ENCODE measurements at places on chromosomes 3 and 15.

DNA sequence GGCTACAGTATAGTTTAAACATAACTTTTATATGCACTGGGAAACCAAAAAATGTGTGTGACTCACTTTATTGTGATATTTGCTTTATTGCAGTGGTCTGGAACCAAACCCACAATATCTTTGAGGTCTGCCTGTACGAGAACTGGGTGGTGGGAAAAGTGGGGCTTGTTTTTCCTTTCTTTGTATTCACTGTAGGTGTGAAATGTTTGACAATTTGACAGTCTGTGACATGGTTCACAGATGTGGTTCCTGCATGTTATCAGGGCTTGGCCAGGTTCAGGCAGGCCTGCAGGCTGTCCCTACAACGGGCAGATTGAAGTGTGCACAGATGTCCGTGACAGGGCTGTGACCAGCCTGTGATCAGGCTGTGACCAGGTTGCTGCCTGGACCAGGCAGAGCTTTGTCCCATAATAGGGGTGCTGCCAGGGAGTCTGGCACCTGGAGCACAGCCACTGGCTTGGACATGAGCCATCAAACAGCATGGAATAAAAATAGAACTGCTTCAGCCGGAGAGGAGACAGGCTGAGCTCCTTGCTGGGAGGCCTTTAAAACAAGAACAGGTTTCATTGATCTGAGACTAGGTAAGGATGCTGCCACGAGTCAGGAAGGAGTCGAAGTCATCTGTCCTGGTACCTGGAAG, 61.0 kb downstream of the KLF13 start:
- DNase-seq = peak; percentile 71

GRCh38 chr3:131401978-131402377, 20.4 kb downstream of the NUDT16 start:
- DNase-seq = no peak

GRCh38 chr3:137764001-137764433, at the start of gene SOX14:
TSS of gene SOX14 (plus strand) at chr3:137764315. CDS start at chr3:137764785, 470 bp downstream.
- DNase-seq = no peak

DNA sequence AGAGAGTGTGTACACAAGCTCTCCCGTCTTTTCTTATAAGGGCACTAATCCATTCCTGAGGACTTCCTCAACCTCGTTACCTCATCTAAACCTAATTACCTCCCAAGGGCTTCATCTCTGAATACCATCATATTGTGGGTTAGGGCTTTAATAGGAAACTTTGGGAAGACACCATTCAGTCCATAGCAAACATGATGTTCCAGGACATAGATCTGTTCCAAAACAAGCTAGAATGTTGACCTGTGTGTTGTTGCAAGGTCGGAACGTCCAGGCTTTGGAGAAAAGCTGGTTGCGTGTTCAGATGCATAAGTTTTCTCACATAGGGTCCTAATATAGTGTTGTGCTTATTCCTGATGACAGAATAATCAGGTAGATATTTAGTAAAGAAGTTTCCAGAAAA, 9.7 kb upstream of the TMEM87A start:
- no peak for DNase-seq

DNA sequence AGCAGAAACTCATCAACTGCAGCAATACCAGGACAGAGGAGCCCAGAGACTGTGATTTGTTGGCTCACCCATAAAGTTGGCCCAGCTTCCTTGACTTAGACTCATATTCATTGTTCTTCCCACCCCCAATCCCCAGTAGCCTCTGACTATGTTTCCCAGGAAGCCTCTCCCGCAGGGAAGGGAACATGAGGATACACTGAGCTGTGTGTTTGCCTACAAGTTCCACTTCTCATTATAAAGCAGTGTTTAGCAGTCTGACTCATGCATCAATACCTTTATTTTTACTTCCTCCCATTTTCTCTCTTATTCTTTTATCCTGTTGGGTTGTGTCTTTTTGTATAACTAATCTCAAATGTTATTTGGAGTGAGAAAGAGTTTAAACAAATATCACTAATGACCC, 111.6 kb upstream of the PHLDB2 start:
- peak; percentile 92 for DNase-seq

Data from astrocyte of the spinal cord (primary cell).